ENCODE measurements at places on chromosomes 3 and 15.

GRCh38 chr3:118890206-118890605, 144.4 kb downstream of the IGSF11 start:
- DNase-seq = no peak

DNA sequence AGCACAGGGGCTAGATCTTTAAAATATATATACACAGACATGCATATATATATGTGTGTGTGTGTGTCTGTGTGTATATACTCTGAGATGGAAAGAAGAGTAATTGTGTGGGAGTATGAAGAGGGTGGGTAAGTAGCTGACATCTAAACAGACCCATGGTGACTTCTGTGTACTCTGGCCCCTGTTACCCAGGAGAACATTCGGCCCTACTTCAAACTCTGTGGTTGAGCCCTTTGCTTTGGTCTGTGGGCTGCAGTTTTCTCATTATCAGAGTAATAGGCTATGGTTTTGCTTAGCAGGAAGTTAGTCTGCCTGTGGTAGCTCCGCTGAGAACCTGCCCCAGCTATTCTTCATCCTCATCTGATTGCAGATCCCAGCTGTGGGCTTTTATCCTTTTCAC, 141.4 kb downstream of the RBPMS2 start:
- no peak for DNase-seq

DNA sequence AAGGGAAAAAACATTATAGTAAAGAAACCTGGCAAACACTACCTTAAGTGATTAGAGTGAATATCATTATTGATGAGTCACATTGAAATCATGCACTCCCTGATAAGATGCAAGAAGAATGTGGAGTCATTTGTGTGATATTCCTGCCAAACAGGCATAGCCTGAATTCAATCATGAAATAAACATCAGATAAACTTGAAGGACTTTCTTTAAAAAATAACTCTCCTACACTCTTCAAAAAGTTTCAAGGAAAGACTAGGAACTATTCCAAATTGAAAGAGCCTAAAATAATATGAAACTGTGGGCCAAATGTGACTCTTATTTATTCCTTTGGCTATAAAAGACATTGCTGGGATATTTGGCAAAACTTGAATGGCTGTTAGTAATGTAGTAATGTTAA, 625.7 kb upstream of the LMCD1 start:
- no peak for DNase-seq

GRCh38 chr15:56088389-56088788, 95.0 kb upstream of the NEDD4 start:
- DNase-seq = no peak

GRCh38 chr3:127702151-127702578, 29.4 kb downstream of the ABTB1 start:
- no peak for DNase-seq

- no peak for DNase-seq
These were observed 25.0 kb downstream of the SEMA6D start for GRCh38 chr15:47742334-47742733.

- peak; percentile 48 for DNase-seq
These were observed 304.6 kb upstream of the KCNMB2 start for GRCh38 chr3:178231645-178232044.

DNA sequence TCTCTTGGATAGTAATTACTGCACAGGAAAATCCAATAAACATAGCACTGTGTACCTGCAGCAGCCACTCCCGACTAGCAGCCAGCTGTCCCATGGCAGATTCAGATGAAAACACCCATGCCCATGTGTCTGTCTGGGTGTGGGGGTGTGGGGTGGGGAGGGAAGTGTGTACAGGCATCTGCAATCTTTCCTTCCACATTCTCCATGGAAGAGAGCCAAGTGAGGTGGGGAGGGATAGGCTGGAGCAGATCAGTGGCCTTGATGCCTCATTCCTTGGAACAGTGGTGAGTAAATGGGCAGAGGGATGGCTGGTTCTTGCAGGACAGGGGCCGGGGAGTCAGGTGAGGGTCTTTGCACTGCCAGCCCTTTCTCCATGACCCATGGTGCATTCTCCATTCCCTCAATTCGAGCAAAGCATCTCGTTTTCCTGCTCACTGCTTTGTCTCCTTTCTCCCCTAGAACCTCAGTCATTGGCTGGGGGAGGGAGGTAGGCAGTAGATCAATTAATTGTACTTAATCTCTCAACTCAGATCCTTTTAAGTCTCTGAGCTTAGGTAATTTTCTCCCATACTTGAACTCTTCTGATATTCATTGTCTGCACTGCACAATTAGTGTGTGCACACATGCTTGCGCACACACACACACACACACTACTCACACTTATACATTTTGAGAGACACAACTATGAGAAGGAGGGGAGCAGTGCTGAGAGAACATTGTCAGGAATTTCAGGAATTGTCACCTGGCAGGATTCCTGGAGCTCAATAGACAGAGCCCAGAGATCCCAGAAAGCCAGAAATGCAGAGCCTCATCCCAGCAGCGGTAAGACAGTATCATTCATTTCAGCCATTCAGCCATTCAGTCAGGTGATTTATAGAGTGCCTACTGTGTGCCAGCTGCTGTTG, 31.9 kb downstream of the PDIA5 start:
- no peak for DNase-seq

Measured in IMR-90 (cell line).